ENCODE measurements at places on chromosomes 4 and X.

DNA sequence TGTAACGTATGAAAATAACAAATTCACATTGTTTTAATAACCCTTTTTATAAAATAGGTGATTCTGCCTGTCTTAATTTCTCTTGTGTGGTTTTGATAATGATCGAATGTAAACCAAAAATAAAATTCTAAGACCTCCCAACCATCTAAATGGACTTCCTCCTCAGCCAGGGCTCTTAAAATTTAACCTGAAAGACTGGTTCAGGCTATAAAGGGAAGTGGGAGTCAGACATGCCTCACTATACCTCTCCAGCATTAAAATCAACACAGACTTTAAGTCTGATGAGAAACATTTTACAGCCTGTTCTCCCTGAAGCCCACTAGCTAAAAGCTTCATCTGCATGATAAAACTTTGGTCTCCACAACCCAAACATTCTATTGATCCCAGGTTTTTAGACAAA lies 97.6 kb upstream of the STIM2 start:
- DNase-seq = no peak

DNA sequence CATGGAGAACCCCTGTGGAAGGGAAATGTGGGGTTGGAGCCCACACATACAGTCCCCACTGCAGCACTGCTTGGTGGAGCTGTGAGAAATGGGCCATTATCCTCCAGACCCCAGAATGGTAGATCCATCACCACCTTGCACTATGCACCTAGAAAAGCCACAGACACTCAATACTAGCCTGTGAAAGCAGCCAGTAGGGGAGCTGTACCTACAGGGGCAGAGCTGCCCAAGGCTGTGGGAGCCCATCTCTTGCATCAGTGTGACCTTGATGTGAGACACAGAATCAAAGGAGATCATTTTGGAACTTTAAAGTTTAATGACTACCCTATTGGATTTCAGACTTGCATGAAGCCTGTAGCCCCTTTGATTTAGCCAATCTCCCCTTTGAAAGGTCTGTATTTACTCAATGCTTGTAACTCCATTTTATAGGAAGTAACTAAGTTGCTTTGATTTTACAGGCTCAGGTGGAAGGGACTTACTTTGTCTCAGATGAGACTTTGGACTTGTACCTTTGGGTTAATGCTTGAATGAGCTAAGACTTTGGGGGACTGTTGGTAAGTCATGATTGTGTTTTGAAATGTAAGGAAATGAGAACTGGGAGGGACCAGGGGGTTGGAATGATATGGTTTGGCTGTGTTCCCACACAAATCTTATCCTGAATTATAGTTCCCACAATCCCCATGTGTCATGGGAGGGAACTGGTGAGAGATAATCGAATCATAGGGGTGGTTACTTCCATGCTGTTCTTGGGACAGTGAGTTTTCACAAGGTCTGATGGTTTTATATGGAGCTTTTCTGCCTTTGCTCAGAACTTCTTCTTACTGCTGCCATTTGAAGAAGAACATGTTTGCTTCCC lies 352.6 kb downstream of the INPP4B start:
- no peak for DNase-seq

DNA sequence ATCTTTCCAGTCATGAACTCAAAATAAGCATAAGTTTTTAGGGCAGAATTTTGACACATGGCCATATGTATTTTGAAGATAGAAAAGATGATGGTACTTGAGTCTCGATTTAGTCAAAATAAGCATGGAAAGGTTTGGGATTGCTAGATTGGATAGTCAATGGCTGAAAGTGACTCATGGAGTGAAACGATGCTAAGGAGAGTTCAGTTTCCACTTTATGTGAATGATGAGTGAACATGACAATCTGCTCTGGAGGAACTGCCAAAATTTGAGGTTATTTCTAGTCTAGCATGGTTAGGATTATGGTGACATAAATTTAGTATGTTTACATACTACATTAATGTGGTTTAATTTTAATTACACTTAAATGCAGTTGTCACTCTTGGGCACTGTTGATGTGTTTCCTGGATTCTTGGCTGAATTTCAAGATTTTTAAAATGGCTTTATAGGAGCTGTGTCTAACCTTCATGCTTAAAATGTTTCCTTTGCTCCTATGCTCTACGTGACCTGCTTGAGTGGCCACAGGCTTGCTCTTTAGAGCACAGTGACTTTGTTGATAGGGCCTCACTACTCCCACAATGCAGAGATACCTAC lies 17.1 kb downstream of the DDX3X start:
- DNase-seq = no peak

DNA sequence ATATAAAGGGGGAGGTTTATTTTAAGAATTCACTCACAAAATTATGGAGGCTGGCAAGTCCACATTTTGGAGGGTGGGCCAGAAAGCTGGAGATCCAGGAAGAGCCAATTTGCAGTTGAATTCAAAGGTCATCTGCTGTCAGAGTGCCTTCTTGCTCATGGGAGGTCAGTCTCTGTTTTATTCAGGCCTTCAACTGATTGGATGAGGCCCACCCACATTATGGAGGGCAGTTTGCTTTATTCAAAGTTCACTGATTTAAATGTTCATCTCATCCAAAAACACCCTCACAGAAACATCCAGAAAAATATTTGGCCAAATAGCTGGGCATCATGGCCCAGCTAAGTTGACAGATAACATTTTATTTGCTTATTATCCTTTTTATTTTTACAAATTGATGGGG lies 59.5 kb downstream of the SEPSECS start:
- no peak for DNase-seq

- no peak for DNase-seq
These were observed 71.0 kb downstream of the PJA1 start for GRCh38 chrX:69093960-69094871.

GRCh38 chr4:7648544-7649395 lies 214.0 kb upstream of the PSAPL1 start:
- DNase-seq = no peak

GRCh38 chr4:107831140-107831539 lies 6.4 kb downstream of the SGMS2 start:
- no peak for DNase-seq

DNA sequence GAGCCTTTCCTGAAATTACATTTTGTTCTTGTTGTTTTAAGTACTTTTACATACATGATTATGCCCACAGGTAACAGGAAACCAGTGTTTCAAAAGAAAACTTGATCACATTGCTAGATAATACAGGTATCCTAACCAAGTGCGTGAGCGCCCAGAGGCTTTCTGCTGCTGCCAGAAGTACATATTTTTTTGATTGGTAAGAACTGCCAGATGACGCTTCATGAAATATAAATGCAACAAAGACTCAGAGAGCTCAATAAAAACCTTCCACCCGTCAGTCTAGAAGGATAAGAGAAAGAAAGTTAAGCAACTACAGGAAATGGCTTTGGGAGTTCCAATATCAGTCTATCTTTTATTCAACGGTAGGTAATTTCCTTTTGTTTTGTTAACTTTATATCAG lies at the start of gene EPGN:
Gene EPGN (plus strand): TSS at position 256 of the 400 bp plus-strand sequence. CDS start 64 bp downstream, at position 320.
- DNase-seq = no peak

- no peak for DNase-seq
These were observed 213.1 kb upstream of the MID1 start for GRCh38 chrX:10833299-10834169.

DNA sequence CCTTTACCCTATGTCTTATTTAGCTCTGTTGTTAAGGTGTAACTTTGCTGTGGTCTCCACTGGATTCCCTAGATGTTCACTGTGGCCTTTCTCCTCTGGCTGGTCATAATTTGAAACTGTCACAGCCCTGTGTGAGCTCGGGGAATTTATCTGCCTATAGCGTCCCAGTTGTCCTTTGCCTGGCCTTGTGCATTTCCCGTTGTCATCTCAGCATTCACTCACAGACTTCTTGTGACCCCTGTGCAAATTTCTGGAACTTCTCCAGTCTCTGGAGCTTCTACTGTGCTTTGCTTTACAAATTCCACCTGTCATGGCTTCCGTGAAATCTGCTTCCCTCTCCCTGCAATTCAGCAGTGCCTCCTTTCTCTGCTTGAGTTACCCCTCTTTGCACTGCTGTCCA lies 106.7 kb downstream of the WWC2 start:
- DNase-seq = no peak

DNA sequence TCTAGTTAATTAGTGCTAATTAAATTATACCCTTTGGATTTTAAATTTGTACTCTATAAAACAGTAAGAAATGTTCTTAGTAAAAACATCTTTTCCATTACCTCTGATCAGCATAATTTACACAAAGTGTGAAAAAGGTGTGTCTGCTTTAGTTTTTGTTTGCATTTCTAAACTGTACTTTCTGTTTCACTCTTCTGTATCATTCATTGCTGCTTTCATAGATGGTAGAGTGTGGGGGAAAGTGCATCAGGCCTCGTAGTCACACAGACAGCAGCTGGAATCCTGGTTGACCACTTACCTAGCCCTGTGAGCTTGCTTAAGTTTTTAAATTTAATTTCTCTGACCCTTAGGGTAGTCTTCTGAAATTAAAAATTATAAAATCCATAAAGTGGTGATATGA lies 275.4 kb upstream of the PITX2 start:
- no peak for DNase-seq

GRCh38 chrX:99722094-99722493 lies 688.0 kb downstream of the PCDH19 start:
- DNase-seq = no peak

- no peak for DNase-seq
These were observed 63.7 kb upstream of the CAMK2D start for GRCh38 chr4:113825272-113825671.

DNA sequence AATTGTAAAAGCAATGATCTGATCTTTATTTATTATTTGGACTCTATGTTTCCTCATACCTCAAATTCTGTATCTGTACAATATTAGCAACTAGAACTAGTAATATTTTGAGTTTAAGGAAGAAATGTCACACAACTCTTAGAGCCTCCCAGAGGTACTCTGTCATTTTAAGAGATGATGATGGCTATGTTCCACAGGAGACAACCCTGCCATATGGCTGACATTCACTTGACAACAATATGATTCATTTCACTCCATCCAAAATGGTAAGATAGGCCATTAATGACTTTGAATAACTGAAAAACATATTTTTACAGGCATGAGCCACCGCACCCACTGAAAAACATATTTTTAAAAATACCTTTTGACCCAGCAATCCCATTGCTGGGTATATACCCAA lies 190.3 kb downstream of the MAML3 start:
- DNase-seq = no peak

GRCh38 chr4:143372093-143372915 lies 35.6 kb downstream of the GAB1 start:
- DNase-seq = no peak

GRCh38 chr4:75031775-75032174 lies 98.9 kb downstream of the PARM1 start:
- no peak for DNase-seq

- DNase-seq = no peak
These were observed 300.4 kb upstream of the RPS6KA3 start for GRCh38 chrX:20567108-20567507.

DNA sequence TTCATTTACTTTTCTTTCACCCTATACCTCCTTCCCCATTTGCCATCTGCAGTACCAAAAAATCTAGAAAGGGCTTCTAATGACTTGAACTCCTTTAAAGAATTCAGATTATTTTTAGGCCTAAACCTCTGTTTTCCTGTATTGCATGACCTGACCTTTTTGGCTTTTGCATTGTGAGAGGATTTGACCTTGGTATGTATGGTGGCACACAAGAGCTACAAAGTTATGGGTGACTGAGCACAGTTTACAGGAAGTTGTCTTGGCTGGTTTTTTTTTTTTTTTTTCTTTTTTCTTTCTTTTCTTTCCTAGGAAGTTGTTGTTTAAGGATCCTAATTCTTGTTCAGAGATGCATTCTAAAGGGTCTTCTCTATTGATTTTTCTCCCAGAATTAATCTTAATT lies 32.0 kb upstream of the MTMR8 start:
- no peak for DNase-seq

DNA sequence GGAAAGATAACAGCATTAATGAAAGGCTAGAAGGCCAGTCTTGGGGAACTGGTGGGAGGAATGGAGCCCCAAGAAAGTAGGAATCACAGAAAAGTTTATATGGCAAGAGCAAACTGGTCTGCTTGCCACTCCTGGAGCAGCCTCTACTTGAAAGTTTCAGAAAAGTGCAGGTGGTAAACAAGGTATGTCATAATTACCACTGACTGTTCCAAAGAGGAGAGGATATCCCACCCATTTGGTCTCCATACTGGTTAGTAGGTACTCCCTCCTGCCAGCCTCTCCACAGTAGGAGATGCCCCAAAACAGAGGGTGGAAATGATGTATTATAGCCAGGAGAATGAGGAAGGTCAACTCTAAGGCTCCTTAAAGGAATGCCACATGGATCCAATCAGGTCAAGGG lies 145.1 kb downstream of the INPP4B start:
- no peak for DNase-seq

DNA sequence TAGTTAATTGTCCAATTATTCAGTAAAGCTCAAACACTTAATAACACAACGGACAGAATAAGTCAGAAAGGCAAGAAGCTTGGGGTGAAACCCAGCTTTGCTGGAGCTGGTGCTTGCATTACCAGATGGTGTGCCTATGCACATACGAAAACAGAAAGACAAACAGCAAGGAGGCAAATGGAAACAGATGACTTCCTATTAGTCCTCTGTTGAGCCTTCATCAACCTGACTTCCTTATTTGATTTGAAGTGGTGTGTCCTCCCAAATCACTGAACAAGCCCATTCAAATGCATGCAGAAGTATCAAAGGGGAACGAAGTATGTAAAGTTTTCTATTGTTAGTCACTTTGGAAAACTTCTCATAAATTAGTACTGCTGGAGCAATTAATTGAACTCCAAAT lies 166.2 kb downstream of the ATP10D start:
- no peak for DNase-seq

DNA sequence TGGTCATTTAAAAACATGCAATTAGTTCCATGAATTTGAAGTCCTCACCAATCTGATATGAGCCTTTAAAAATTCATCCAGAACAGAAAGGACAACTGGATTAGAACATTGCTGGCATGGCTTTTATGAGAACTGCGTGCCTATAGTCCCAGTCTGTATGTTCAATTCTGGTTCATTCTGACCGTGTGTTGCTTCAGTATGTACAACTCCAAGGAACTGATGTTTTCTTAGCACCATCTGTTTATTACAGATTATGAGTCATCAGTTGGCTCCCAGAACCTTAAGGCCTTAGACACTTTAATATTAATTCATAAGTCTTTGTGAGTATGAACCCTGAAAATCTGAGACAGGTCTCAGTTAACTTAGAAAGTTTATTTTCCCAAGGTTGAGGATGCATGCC lies 115.0 kb downstream of the CEP44 start:
- no peak for DNase-seq

GRCh38 chrX:31114858-31115257 lies 43.0 kb upstream of the FTHL17 start:
- no peak for DNase-seq

GRCh38 chr4:142566777-142567176 lies 279.3 kb downstream of the INPP4B start:
- no peak for DNase-seq

GRCh38 chr4:121736735-121737351 lies 28.1 kb downstream of the SMIM43 start:
- DNase-seq = no peak

GRCh38 chr4:52925531-52925968 lies 63.4 kb downstream of the RASL11B start:
- DNase-seq = no peak

All from stimulated activated CD8-positive, alpha-beta memory T cell treated with anti-CD3 and anti-CD28 coated beads, Interleukin-4, amount 100 ng/mL, for 1 hour (primary cell).